Osteocyte (in vitro differentiated cells): ENCODE measurements at places on chromosomes 2 and 18. TPM values are rescaled to one million over a fixed set of nuclear protein-coding genes. Genes with fewer than 3 reads are reported as not detected.
A peak's percentile ranks its signal among the peaks of the same experiment; 100 is the strongest.

- DNase-seq: no peak
Measured at GRCh38 chr2:39179974-39180960, 59.4 kb upstream of the SOS1 start.

The ZAP70 gene
- 0.44 and 1.1 TPM in 2 replicates for total RNA-seq

DNA sequence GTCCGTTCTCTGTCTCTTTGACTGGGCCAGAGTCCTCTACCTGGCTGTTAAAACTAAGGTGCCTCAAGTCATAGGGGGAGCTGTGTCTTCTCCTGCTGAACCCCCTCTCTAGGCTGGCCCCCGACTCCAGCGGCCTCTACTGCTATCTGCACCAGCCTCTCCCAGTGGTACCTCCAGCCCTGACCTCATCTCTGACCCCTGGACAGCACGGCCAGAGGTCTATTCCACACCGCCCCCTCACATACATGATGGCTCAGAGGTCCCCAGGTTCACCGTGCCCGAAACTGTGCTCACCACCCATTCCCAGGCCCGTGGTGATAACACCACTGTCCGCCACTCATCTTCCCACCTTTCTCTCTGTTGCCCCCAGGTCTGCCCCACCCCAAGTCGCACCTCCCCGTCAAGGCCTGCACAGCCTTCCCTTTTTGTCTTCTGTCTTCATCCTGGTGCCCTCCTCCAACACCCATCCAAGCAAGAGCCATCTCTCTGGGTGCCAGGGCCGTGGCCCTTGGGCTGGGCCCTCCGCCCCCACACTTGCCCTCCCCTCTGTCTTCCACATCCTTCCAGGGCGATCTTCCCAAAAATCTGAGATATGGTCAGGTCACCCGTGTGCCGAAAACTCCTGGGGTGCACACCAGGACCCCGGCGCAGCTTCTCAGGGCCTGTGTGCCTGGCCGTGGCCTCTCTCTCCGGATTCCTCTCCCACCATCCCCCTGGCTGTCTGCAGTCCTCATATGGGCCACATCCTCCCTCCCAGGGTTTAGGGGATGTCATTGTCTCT is 134.4 kb upstream of the ID2 start:
- DNase-seq: no peak

DNA sequence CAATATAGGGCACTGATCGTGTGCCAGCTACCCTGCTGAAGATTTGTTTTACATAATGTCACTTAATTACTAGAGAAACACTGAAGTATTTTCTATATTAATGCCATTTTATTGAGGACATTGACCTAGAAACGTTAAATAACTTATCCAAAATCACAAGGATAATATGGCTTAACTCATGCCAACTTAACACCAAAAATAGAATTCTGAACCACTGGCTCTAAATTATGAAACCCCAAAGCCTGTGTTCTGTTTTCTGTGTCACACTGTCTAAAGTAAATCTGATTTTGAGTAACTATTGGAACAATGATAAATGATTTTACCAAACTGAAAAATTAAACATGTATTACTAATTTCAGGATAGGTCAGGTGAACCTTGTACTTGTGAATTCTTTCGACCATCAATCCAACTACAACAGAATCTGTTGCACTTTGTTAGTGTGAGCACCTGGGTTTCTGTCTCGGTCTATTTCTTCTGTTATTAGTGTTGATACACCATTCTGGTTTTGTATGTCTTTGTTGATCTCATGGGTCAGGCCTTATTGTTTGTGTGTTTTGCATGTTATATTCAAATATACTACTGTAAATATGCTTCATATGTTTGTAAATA is 48.2 kb upstream of the CCDC141 start:
- no peak for DNase-seq

- peak; percentile 46 for DNase-seq
Measured at GRCh38 chr2:127579231-127579630, 43.7 kb downstream of the MYO7B start.

The CDH19 gene
- not detected in 2 replicates for total RNA-seq

DNA sequence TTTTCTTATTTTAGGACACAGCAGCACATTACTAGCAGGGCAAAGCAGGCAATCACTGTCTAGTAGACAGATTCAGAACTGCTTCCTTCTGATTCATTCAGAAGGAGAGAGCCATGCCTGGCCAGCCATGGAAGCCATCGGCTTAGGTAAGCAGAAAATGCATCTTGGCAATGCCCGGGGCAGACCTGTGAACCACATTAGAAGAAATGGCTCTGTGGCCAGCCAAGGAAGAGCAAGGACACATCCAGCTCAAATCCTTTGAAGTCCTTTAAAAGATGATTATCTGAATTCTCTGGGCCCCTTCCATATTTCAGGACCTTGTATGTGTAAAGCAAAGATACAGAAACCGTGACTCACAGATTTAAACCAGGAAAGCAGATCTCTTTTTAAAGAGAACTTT is 227.4 kb downstream of the PID1 start:
- DNase-seq: no peak

The SNORC gene
- 1.9 and 2.1 TPM in 2 replicates for total RNA-seq

DNA sequence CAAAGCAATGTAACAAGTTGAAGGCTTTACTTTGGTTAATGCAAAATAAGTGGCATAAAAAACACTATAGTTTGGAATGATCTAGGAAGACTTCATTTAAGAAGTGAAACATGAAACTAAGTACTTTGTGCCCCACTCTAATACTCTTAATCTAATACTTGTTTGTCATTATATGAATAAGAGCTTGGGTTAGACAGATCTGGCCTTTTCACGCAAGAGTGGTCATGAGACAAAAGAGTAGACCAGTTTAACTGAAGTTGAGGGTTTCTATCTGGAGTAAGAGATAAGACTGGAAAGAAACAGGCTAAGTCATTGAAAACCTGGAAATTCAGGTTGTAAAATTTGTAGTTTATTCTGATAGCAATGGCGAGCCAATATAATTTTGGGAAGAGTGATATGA is 2.8 kb downstream of the SLC30A6 start:
- no peak for DNase-seq

The ELOA2 gene
- total RNA-seq: not detected in 2 replicates

The FAM228A gene
- total RNA-seq: 0.32 TPM in 1 of 2 replicates, not detected in the other

DNA sequence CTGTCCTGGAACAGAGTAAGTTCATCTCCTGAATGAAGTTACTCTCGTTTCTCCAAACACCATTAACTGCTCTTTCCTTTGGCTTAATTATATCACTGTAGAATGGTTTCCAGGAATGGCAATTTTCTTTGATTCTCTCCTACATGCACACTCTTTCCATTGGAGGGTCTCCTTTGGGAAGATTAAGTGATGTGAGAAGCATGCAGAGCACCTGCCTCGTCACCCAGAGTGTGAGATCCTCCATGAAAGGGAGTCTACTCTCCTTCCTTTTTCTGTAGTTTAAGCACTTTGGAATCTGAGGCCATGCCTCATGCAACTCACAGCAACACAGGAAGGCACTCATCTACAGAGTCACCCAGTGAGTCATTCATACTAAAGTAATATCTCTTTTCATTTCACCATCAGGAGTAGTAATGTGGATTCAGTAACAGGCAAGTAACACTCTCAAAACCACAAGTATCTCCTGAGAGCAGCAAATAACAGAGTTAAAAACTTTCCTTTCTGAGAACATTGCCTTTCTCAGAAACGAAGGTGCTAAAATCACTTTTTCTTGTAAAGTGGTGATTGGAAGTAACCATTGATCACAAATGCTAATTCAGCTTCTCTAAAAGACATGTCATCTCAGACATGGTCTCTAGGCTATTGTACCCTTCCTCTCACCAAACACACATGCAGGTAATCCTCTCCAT is 52.8 kb upstream of the IL1RL1 start:
- DNase-seq: no peak

GRCh38 chr18:27863780-27864430 is 313.0 kb downstream of the CDH2 start:
- DNase-seq: no peak

DNA sequence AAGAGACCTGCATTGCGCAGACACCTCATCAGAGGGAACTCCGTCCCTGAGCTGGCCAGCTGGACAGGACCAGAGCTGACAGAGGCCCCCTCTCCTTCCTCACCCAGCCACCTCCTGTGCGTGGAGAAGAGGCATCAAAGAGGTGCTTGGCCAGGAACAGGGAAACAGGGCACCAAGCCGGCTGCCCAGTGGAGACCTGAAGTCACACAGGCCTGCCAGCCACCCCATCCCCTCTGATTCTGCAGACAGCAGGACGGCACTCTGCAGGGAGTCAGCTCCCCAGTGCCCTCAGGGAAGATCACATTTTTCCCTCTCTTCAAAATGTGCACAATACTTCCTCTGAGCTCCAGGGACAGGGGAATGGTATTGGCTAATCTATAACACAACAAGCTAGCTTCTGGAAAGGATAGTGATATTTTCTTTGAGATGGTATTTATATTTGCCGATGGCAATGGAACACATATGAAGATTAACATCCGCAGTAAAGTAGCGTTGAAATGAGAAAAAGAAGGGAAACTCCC is 30.5 kb downstream of the SLC1A4 start:
- DNase-seq: no peak

The EFR3B gene
- total RNA-seq: 1.0 and 1.3 TPM in 2 replicates

The RTP5 gene
- not detected in 2 replicates for total RNA-seq

DNA sequence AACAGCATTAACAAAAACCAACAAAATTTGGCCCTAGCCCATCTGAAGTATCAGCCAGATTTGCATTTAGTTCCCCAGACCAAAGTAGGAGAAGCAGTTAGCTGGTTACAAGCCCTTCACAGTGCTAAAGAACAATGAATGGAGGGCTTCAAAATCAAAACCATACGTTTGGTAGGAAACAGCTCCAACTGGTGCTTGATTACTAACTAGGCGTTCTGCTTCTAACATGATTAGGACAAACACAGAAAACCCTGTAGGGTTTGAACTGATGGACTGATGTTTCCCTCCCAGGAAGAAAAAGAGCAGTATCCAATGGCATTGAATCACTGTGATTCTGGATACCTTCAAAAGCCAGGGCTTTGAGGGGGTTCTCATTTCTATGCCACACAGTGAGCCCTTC is 20.5 kb upstream of the STAT4 start:
- DNase-seq: no peak

DNA sequence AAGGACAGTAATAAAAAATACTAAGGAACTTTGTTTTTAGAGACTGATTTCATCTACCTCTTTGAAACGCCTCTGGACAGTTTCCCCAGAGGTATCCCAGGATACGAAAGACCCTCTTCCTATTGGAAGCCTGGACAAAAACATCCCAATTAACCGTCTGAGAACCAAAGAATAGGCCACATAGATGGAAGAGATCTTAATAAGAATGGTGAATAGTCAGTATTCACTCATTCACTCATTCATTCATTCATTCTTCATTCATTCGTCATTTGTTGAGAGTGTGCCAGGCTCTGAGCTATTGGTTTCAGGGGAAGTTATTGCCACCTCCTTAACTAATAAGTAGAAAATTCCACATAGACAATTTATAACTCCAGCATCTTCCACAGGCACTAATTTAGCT is 73.2 kb upstream of the SP5 start:
- no peak for DNase-seq

The ZNF236 gene
- total RNA-seq: 18.1 and 20.4 TPM in 2 replicates

The MAPK4 gene
- total RNA-seq: not detected in 2 replicates

- no peak for DNase-seq
Measured at GRCh38 chr2:72713857-72714256, 112.0 kb downstream of the EXOC6B start.

- DNase-seq: no peak
Measured at GRCh38 chr2:42421601-42422239, 60.7 kb upstream of the COX7A2L start.

The STPG4 gene
- total RNA-seq: 0.37 and 0.56 TPM in 2 replicates

GRCh38 chr2:8552293-8552801 is 129.5 kb upstream of the ID2 start:
- no peak for DNase-seq

The LIMS4 gene
- 1.9 and 2.4 TPM in 2 replicates for total RNA-seq

The GRP gene
- total RNA-seq: not detected in 2 replicates

The SERPINB4 gene
- not detected in 2 replicates for total RNA-seq
